ENCODE measurements at places on chromosomes 16 and 17. TPM values are rescaled to one million over a fixed set of nuclear protein-coding genes. Genes with fewer than 3 reads are reported as not detected.

GRCh38 chr17:21277332-21277731 lies 7.2 kb upstream of the MAP2K3 start:
- no peak overlapping the region for H3K27ac ChIP-seq
- H3K36me3 ChIP-seq, result no peaks in the 10 kb centered on the region
- no peak overlapping the region for H3K4me3 ChIP-seq
- no peak for DNase-seq
- peaks cover 50% of the 10 kb centered on the region for H3K4me1 ChIP-seq
- H3K27me3 ChIP-seq, result no peaks in the 10 kb centered on the region

DNA sequence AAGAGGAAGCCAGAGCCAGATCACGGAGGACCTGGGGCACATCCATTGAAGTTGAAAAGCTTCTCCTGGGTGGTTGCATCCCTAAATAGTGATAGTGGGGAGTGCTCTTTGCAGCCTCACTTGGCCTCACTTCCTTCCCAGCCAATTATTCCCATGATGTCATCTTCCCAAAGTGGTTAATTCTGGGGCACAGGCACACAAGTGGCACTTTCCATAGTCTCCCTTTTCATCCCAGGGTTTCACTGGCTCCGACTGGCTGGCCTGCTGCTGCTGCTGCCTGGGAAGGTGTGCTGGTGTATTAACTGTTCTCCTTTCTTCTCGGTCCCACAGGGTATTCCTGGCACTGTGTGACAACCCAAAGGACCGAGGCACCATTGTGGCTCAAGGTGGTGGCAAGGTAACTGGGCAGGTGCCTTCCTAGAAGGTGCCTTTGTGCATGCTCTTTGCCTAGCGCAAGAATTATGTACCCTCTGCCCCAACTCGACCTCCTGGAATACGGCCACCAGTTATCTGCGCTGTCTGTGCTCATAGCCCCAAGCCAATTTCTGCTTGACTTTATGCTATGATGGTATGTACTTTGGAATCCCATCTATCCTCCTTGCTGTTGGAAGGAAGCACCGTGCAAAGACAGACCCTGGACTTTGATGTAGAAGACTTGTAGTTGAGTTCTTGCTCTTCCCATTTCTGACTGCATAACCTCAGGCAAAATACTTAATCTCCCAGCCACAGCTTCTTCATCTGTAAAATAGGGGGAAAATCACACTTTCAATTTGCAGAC lies 18.4 kb downstream of the SLC35G3 start:
- H3K4me3 ChIP-seq, result no peak overlapping the region
- no peaks in the 10 kb centered on the region for H3K27me3 ChIP-seq
- no peak overlapping the region for H3K27ac ChIP-seq

GRCh38 chr17:59496178-59496577 lies 69.2 kb upstream of the DHX40 start:
- no peaks in the 10 kb centered on the region for H3K36me3 ChIP-seq
- no peaks in the 10 kb centered on the region for H3K27me3 ChIP-seq
- H3K4me3 ChIP-seq, result no peak overlapping the region
- no peak for DNase-seq
- H3K4me1 ChIP-seq, result no peaks in the 10 kb centered on the region
- H3K27ac ChIP-seq, result no peak overlapping the region

DNA sequence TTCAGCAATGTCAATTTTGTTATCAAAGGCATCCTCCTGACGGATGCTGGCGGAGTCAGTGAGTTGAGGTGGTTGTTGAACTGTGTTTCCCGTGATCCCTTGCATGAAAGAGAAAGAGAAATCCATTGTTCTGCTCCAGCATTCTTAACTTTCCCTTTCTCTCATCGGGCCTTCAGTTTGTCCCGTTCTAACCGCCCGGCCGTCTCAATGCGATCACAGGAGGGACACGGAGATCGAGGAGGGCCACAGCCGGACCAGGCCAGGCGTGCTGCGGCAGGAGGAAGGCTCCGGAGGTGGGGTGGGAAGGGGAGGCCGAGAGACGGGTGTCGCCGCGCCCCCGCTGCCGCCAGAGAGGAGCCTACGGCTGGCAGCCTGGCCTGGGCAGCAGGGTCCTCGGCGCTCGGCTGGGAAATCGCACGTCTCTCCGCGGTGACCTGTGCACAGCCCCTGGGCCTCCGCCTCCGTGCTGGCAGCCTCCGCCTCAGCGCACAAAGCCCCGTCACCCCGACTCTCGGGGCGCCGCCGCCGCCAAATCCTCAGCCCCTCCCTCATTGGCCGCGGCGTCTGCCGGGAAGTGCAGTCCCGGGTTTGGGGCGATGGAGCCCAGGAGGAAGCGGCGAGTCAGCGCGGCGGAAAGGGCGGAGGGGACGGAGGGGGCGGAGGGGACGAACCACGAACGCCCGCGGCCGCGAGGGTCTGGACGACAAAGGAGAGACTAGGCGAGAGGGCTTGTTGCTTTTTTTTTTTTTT lies 38.1 kb downstream of the SOST start:
- H3K4me3 ChIP-seq, result peak overlapping the region; percentile 68
- H3K36me3 ChIP-seq, result no peaks in the 10 kb centered on the region
- peak; percentile 10 for DNase-seq
- H3K27me3 ChIP-seq, result no peaks in the 10 kb centered on the region
- no peaks in the 10 kb centered on the region for H3K4me1 ChIP-seq
- H3K27ac ChIP-seq, result peak overlapping the region; percentile 96

CD7 gene
- 4.4 TPM for total RNA-seq

C16orf89 gene
- total RNA-seq, result 1.7 TPM

KCNH6 gene
- total RNA-seq, result not detected

DNA sequence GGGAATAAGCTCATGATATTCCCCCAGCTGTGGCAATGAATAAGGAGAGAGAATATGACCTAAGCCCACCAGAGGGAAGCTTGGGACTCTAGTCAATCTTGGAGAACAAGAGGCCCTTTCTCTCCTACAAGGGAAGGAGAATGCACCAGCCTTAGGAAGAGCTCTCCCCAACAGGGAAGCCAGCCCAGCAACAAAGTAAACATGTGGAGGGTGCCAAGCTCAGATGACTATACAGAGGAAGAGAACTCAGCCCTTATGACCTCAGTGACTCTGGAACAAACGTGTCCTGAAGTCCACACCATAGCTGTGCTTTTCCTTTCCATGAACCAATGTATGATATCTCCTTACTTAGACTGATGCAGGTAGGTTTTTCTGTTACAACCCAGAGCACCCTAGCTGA lies 219.7 kb downstream of the GSG1L start:
- H3K27me3 ChIP-seq, result no peaks in the 10 kb centered on the region
- DNase-seq, result no peak
- no peak overlapping the region for H3K27ac ChIP-seq
- no peak overlapping the region for H3K4me3 ChIP-seq
- H3K36me3 ChIP-seq, result no peaks in the 10 kb centered on the region

DPEP1 gene
- 4.1 TPM for total RNA-seq

- no peak overlapping the region for H3K27ac ChIP-seq
- H3K27me3 ChIP-seq, result no peaks in the 10 kb centered on the region
- H3K4me3 ChIP-seq, result no peak overlapping the region
- DNase-seq, result no peak
Measured at GRCh38 chr16:26951950-26952349, 114.8 kb upstream of the C16orf82 start.

ZNF385C gene
- total RNA-seq, result 0.18 TPM

DNA sequence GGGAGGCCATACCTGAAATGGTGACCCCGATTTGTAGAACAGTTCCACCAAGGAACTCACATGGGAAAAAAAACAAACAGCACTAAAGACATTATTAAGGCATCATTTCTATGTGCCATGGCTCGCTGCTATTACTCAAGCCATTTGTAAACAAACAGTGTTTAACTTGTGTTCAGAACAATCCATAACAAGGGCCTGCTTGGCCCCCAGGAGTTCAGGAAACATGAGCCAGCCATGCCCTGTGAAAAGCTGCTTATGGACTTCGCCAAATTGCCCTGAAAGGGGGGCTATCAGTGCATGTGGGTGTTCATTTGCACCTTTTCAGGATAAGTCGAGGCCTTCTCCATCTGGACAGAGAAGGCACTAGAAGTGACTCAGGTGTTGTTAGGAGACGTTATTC lies 8.0 kb downstream of the POLR3K start:
- no peaks in the 10 kb centered on the region for H3K27me3 ChIP-seq
- no peaks in the 10 kb centered on the region for H3K4me1 ChIP-seq
- H3K4me3 ChIP-seq, result no peak overlapping the region
- H3K27ac ChIP-seq, result no peak overlapping the region

DNA sequence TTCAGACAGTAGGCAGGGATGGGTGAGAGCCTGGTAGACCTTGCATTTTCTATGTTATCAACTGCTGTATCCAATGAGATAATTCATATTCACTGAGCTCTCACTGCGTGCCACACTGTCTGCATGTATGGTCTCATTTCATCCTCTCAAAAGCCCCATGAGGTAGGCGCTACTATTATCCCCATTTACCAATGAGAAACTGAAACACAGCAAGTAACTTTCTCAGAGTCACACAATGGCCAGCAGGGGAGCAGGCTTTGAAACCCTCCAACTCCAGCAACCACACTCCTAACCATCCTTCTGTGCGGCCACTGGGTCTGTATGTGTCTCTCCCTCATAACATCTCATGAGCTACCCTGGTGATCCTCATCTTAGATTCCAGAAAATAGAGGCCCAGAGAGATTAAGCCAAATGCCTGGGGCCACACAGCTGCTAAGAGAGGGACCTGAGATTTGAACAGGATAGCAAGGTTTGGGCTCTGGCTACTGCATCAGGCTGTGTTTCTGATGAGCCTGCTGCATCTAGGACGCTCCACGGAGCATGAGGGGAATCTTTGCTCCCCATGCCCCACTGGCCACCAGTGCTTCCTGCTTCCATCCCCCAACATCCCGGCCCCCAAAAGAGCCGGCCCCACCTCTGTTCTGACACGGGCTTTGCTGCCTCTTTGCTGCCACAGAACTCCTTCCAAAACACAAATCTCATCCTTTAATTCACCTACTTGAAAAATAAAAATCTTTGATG lies 3.2 kb downstream of the CCR7 start:
- H3K27me3 ChIP-seq, result peaks cover 3% of the 10 kb centered on the region
- peaks cover 19% of the 10 kb centered on the region for H3K4me1 ChIP-seq
- no peaks in the 10 kb centered on the region for H3K36me3 ChIP-seq
- H3K4me3 ChIP-seq, result no peak overlapping the region

KRT12 gene
- not detected for total RNA-seq

DNA sequence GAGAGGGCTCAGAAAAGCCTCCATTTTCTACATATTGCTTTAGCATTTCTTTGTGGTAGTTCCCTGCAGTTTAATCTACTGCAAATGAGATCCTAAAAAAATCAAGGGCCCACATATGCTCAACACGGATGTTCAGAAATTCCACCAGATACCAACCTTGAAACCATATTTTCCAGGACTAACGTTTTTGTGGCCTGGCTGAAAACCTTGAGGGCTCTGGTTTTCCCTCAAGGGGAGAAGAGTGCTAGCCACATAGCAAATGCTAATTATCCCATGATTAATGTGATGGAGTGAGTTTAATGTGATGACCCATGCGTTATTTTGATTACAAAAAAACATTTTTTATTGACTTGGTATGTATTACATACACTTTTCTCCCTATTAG lies 68.9 kb downstream of the SNX11 start:
- no peak for DNase-seq
- H3K4me1 ChIP-seq, result no peaks in the 10 kb centered on the region
- no peak overlapping the region for H3K4me3 ChIP-seq
- H3K36me3 ChIP-seq, result no peaks in the 10 kb centered on the region
- no peak overlapping the region for H3K27ac ChIP-seq
- peaks cover 38% of the 10 kb centered on the region for H3K27me3 ChIP-seq
